Left kidney (tissue), 8 donors: ENCODE measurements at places on chromosomes 5 and 9. TPM values are rescaled to one million over a fixed set of nuclear protein-coding genes. Genes with fewer than 3 reads are reported as not detected.

The GNE gene
- polyA plus RNA-seq, result 21.5 TPM

The ZFP2 gene
- 9.9 TPM for polyA plus RNA-seq

The MARCHF6 gene
- polyA plus RNA-seq, result 242 TPM

DNA sequence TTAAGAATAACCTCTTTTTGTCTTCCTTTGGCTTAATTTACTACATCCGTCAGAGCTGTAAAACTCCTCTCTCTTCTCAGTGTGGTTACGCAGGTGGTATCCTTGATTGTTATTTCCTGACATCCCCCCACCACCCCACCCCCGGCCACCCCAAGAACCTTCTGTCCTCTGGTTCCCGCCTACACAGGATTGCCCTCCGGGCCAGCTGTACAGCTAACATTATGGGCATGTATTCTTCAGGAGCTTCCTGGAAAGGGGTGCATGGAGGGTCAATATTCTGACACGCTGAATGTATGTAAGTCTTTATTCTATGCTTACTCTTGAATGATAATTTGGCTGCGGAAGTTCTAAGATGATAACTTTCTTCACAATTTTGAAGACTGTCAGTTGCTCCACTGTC lies 13.0 kb upstream of the ANP32B start:
- DNase-seq, result no peak

DNA sequence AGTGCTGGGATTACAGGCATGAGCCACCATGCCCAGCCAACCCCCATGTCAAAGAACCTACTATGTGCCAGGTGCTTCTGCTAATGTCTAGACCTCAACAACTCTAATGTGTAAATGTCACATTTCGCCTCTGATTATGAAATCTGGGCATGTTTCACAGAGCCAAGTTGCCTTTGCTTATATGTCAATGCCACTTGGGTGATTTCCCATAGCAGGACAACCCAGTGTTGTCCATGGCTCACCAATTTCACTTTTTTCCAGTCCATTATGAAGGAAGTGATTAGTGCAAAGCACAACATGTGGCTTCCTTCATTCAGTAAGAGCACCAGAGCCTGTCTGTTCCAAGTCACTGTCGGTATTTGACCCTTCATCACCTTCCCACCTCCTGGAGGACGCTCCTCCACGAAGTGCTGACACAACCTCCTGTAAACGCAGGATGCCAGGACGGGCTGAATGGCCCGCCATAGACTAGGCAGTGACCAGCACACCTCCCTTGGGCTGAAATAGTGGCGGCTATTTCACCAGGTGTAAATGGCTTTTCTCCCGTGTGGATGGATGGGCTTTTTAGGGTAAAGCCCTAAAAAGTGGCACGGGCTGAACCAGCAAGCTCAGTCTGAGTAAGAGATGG lies 962 bp upstream of the PKN3 start:
- no peak for DNase-seq

DNA sequence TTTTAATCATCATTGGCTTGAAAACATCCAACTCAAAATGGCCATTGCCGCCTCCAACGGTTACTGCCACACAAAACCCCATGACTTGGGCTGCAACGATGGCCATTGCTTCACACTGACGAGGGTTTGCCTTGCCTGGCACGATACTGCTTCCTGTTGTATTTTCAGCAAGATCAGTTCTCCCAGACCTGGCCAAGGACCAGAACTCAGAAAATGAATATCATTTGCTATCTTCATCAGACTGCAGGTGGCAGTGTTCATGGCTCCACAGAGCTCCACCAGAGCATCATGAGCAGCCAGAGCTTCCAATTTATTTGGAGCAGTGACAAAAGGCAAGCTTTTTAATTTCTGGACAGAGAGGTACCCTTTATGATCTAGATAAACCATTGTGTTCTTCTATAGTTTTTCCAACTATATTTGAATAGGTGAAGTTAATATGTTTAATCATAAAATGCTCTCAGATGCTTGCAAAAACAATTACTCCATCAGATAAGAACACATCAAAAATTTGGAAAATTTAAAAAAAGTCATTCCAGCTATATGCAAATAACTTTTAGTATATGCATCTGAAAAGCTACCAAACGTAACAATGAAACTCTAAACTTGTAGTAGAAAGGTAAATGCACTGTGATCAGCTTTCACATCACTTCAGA lies 10.4 kb downstream of the AMACR start:
- peak; percentile 53 for DNase-seq

GRCh38 chr5:14182761-14183160 lies 39.6 kb downstream of the TRIO start:
- DNase-seq, result no peak

GRCh38 chr5:146967646-146968045 lies 89.1 kb upstream of the PPP2R2B start:
- no peak for DNase-seq

DNA sequence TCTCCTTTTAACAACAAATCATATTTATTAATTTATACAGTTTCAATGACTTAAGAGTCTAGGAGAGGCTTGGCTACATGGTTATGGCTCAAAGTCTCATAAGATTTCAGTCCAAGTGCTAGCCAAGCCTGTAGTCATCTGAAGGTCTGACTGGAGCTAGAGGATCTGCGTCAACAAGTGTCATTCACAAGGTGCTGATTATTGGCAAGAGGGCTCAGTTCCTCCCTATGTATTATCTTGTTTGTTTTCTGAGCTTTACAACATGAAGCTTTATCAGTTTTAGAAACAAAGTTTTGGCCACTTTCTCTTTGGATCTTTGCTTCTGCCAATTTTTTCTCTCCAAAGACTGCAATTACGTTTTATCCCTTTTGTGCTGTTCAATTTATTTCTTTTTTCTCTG lies 94.7 kb downstream of the RICTOR start:
- DNase-seq, result no peak

DNA sequence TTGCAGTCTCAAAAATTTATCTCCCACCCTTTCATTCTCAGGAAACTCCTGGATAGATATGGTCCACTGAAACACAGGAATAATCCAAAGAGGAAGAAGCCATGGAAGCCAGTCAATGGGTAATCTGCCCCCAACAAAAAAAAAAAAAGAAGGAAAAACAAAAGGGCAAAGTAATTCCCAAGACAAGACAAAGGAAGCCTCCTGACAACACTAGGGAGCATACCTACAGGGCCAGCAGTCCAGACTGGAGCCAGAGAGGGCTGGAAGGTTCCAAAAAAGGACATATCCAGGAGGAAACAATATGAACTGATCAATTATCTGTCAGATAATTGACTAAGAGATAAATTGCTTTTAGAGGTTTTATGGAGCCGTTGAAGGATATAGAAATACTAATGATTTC lies 12.9 kb downstream of the FNIP1 start:
- DNase-seq, result no peak
